ENCODE measurements at places on chromosomes 7 and 10.
A peak's percentile ranks its signal among the peaks of the same experiment; 100 is the strongest.

GRCh38 chr10:127678091-127678490 lies 58.9 kb upstream of the FOXI2 start:
- no peak for DNase-seq

GRCh38 chr10:75035975-75036708 lies 75.3 kb upstream of the SAMD8 start:
- DNase-seq = no peak

- DNase-seq = no peak
Measured at GRCh38 chr10:91088300-91089140, 131.9 kb upstream of the PCGF5 start.

DNA sequence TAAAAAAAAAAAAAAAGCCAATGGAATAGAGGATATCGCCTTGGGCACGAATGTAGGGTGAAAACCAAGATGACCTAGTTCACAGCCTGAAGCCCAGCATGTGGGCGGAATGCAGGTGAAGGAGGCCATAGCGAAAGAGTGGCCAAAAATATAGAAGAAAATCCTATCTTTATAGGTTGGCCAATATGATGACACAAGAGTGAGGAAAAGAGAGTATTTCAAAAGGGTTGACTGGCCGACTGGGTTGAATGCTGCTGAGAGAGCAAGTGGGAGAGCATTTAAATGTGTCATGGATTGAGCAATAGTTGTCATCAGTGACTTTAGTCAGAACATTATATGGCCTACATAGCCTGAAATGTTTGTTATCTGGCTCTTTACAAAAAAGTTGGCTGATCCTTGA lies 17.2 kb upstream of the GLI3 start:
- DNase-seq = no peak

DNA sequence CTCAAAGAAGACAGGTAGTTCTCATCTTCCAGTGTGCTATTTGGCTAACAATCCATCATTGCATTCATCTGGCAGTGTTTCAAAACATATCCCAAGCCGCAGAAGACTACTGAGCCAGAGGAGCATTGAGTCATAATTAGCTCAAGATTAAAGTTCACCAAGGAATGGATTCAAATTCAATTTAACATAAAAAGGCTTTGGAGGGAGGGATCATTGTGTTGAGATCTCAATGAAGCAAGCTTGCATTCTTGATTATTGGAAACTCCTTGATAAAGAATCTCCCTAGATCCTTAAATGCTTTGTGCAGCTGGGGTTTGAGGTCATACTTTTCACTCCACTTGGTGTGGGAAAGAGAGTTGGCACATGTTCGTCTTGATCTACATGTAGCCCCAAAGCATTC lies 142.8 kb upstream of the SEMA3A start:
- DNase-seq = no peak

DNA sequence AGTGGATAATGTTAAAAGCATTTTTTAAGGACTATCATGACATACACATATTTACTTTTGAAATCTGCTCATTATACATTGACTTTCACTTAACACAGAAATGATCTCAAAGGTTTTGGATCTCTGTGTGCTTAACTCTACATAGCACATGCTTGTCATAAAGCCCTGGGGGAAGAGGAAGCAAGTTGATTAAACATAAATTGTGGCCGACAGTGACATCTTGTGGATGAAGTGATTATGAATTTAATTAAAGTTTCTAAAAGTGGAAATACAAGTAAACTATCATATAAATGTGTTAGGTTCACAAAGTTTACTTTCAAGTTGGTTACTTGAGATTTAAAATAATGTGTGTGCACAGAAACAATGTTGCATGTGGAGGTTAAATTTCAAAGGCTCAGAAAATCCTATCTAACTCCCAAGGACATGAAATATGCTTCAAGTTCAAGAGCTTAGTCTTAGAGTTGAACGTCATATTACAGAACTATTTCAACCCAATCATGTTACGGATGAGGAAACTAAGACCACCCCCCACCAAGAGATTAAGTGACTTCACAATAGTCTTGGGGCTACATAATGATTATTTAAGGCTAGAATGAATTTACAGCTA lies 1247.8 kb downstream of the GATA3 start:
- DNase-seq = no peak

- no peak for DNase-seq
Measured at GRCh38 chr7:125599387-125599786, 669.8 kb upstream of the POT1 start.

DNA sequence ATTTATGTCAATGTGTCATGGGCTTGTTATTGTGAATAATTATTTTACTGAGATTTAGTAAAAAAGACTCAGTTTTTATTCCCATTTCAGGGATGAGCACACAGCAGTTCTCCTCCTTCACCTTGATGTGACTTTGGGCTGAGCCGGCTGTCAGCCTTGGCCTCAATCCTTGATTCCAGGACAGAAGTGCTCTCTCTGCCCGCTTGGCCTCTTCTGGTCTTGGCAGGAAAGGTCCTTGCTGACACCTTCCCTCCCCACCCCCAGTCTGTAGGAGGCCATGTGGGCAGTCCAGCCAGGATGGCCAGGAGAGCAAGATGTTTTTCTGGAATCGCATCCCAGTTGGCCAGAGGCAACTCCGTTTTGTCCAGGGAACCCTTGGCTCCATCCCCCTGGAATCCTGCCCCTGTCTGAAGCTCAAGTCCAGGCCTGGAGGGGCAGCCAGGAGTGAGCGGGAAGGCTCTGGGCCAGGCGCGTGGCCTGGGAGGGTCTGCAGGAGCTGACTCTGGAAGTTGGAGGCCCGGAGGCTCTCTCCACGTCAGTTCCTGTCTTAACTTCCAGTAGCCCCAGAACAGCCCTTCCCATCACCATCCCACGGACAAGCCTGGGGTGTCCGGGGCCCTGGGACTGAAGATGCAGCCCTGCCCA lies 100.9 kb downstream of the PDGFA start:
- DNase-seq = no peak

DNA sequence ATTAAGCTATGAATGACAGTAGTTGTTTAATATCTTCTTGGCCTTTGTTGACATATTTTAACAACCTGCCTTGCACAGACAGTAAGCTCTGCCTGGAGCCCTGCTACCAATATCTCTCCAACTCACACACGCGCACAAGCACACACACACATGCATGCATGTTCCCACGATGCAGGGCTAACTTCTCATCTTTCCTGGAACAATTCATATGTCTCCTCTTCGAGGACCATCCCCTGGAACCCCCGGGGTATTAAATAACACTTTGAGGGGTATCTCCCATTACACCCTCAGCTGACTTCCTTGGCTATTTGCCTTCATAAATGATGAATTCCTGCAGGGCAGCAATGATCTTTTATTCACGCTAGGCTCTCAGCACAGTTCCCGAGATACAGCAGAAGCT lies 258.0 kb downstream of the TRIL start:
- peak; percentile 18 for DNase-seq

GRCh38 chr7:43557831-43558495 lies 24.9 kb upstream of the STK17A start:
- DNase-seq = no peak

DNA sequence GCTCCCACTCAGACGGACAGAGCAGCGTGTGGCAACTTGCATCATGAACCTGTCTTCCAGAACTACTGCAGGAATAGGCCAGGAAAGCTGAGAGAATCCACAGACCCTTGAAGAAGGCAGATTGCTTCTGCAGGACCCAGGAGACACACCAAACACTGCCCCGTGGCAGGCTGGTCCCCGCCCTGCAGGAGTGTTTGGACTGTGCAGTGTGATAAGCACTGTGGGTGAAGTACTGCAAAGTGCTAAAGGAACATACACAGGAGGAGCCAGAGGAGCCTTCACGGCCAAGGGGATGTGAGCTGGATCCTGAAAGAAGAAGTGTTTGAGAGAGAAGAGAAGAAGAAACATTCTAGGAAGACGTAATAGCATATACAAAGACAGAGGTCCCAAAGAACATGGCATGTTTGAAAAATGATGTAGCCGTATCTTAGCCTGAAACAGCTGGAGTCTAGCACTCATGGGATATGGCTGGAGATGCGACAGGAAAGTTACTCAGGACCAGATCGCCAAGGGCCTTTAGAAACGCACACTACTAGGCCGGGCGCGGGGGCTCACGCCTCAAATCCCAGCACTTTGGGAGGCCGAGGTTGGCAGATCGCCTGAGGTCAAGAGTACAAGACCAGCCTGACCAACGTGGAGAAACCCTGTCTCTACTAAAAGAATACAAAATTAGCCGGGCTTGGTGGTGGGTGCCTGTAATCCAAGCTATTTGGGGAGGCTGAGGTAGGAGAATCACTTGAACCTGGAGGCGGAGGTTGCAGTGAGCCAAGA lies 96.9 kb upstream of the RHEB start:
- DNase-seq = no peak

GRCh38 chr10:121823993-121824463 lies 103.8 kb downstream of the ATE1 start:
- no peak for DNase-seq

DNA sequence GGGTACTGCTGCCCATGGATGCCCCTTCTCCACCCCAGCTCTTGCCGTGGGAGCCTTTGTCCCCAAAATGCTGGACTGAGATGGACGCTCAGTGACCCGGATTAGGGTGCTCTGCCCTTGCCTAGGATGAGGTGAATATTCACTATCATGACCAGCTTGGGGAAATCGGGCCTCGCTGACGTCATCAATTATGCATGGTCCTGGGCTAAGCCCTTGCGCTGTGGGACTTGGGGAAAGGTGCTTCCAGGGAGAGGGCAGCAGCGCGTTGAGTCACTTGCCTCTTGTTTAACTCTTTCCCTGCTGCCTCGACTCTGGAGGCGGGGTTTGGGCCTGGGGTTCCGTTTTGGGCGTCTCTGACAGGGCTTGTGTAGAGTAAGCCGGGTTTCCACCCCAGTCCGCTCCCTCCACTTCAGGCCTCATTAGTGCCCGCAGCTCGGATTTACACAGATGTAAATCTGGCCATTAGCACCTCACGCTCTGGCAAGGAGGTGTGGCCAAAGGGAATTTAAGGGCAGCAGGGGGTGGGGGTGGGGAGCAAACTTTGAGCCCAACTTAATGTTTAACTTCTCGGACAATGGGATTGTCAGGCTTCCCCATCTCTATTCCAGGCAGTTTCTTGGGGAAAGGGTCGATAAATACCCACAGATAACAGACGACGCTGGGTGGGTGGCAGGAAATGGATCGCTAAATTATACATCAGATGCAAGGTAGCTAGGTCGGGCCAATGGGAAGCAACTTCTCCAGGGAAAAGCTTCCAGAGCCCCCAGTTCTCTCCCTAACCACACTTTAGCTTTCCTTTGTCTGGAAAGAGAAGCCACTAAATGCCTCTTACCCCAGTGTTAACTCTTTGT lies 51.3 kb upstream of the TCF7L2 start:
- DNase-seq = no peak

- DNase-seq = no peak
Measured at GRCh38 chr10:133196221-133196915, 33.6 kb upstream of the UTF1 start.

Data from NCI-H2171 (cell line).